ENCODE measurements at places on chromosomes 4 and X.

DNA sequence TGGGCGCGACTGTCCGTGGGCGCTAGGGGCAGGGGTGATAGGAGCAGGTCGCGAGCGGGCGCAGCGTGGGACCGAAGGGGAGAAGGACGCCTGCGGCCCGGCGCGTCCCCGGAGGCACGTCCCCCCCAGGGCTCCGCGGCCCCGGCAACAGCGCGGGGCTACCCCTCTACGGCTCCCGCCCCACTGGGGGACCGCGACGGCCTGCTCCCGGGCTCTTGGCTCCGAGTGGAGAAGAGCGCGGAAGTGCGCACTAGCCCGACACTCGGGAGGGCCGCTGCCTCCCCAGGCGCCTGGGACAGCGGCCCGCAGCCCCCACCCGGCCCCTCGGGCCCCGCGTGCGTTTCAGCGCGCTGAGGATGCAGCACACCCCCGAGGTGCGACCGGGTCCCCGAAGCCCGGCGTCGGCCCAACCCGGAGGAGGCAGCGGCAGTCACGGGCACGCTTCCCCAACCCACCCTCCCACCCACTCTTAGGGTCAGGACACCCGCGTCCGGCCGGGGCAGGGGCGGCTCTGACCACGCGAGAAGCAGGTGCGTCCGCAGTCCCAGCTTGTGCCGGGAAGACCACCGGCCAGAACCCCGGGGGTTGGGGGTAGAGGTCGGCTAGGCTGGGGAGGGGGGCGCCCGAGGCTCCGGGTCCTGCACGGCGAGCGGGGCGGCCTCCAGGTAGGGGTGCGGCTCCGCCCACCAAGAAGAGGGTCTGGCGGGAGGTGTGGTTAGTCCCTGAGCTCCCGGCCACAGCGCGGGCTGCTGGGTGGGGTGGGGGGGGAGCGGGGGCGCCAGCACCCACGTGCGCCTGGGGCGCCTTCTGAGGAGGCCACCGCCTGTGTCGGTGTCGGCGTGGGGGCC, 18.5 kb upstream of the NAT8L start:
- no peak for DNase-seq

DNA sequence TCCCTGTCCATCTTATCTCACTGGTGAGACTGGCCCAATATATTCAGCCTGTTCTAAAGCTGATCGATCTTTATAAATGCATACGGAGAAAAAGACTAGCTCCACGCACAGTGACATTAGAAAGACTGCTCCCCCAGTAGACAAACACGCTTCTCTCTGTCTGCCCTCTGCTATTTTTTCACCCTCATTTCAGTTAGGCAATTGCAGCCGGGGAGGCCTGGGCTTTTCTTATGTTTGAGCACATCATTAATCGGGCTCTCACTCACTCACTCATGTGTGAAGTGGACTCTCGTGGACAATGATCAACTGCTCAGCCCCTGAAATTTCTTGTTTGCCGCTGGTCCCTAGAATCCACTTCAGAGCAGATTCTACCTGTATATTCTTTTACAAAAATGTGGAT, 824.7 kb upstream of the TENM3 start:
- DNase-seq = no peak

DNA sequence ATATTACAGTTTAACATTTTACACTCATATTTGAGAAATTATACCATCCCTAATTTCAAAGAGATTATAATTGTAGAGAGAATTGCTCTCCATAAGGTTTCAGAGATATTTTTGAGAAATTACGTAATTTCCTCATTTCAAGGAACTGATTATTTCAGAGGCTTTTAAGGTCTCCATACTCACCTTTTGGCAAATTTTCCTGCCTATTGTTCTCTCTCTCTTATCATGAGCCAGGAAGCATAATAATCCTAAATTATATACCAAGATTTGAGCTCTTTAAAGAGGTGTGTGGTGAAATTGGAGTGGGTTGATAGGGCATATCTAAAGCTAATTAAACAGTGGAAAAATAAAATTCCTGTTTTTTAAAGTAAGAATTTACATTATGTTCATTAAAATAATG, 248.9 kb upstream of the FTHL17 start:
- no peak for DNase-seq

DNA sequence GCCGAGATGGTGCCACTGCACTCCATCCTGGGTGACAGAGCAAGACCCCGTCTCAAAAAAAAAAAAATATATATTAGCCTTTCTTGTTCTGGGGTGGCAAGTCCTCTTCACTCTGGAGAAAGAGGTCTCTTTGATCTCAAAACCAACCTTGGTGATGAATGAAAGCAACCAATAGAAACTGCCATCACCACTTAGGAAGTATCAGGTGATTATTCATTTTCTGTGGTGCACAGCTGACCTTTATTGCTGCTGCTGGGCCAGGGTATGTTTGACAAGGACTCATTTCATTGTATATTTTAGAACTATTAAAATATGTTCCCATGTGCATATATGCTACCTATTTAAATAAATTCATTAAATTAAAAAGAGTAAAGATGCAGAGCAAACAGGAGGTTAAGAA, 76.0 kb upstream of the KIT start:
- DNase-seq = no peak

- peak; percentile 45 for DNase-seq
Observed at GRCh38 chrX:100829730-100830129, 9.5 kb downstream of the CSTF2 start.

- DNase-seq = no peak
Observed at GRCh38 chrX:79452881-79453280, 85.7 kb upstream of the ITM2A start.

- DNase-seq = no peak
Observed at GRCh38 chrX:28124416-28124815, 143.2 kb upstream of the DCAF8L1 start.

- no peak for DNase-seq
Observed at GRCh38 chr4:56652196-56652595, 28.9 kb downstream of the HOPX start.

DNA sequence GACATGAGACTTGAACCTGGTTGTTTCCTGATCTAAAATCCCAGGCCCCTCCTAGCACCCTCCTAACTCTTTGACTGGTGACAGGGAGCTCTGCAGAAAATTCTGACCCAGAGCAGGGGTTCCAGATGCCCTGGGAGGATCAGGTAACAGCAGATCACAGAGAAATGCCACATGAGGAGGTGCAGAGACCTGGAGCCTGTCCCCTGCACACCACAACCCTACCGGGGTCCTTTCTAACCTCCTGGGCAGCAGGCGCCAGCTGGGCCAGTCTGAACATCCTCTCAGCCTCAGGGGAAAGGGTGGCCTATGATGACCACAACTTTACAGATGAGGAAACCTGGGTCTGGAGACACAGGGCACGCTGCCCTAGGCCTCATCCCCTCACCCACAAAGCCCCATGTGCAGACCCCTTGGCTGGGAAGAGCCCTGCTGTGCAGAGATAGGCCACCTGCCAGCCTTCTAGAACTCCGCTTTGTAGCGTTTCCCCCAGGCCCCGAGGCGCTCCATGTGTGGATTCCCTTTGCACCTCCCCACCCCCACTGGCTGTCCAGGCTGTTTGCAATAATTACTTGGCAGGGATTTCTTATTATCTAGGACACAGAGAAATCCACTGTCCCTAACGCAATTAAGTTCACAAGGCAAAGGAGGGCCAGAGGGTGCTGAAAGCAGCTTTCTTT, 36.5 kb downstream of the WDR1 start:
- no peak for DNase-seq

- no peak for DNase-seq
Observed at GRCh38 chr4:148443512-148444295, 1.5 kb upstream of the NR3C2 start.

- no peak for DNase-seq
Observed at GRCh38 chr4:107512549-107512948, 207.5 kb downstream of the PAPSS1 start.

- DNase-seq = no peak
Observed at GRCh38 chr4:37865450-37865849, 25.4 kb upstream of the TBC1D1 start.

DNA sequence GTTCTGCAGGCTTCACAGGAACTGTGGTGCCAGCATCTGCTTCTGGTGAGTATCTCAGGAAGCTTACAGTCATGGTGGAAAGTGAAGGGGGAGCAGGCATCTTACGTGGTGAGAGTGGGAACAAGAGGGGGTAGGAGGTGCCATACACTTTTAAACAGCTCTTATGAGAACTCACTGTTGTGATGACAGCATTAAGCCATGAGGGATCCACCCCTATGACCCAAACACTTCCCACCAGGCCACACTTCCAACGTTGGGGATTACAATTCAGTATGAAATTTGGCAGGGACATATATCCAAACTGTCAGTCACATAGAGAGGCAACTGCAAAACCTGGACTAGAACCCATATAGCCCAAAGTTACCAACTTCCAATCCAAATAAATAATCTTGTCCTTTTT, 43.1 kb upstream of the ZCCHC12 start:
- no peak for DNase-seq

DNA sequence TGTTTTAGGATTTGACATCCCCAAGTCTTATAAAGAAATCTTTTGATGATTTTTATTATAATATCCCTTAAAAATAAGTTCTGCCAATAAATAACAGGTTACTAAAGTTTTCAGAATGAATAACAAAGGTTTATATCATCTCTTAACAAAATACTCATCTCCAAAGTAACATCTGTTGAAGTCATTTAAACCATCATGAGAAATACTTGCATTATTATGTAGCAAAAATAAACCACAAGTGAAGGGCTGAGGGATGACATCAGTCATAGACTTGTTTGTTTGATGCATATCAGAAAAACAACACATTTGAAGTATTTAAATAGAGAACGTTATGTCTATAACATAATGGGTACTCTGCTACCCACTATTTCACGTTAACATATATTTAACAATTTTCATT, 114.9 kb downstream of the SPOCK3 start:
- no peak for DNase-seq

GRCh38 chrX:14398725-14399124, 130.6 kb upstream of the GLRA2 start:
- no peak for DNase-seq

- no peak for DNase-seq
Observed at GRCh38 chr4:38605753-38606586, 58.0 kb upstream of the KLF3 start.

DNA sequence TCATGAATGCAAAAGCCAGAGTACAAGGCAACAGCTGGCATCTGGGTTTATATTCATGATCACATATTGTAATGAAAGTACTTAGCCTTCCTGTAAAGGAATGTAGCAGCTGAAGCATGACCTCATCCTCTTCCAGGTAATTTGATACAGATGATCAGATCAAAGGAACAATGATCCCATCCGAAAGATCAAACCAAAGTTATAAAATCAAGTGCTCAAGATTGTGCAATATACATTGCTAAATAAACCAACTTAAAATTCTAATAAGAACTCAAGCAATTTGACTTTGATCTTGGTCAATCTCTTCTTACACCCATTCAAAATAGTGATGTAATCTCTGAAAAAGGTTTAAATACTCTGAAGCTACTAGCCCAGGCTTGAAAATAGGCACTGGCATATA, 113.1 kb upstream of the INPP4B start:
- no peak for DNase-seq

- DNase-seq = no peak
Observed at GRCh38 chr4:158802914-158803313, 34.1 kb downstream of the FNIP2 start.

- no peak for DNase-seq
Observed at GRCh38 chr4:1492142-1492457, 85.9 kb upstream of the NKX1-1 start.

DNA sequence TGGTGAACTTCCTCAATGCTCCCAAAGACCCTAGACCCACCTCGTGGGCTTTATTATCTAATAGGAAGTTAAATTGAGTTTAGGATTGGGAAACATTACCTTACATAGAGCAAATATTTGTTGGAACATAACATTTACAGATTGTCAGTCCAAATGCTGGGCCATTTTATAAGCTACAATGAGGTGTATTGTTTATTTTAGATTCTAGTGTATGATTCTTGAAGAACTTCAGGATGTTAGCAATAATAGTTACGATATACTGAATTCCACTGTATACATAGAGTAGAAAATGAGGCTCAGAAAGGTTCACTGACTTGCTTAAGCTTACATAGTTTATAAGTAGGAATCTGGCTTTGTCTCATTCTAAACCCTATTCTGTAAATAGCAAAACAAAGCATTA, 37.4 kb downstream of the PAQR3 start:
- DNase-seq = no peak

- no peak for DNase-seq
Observed at GRCh38 chrX:130002541-130002940, 20.1 kb downstream of the BCORL1 start.

DNA sequence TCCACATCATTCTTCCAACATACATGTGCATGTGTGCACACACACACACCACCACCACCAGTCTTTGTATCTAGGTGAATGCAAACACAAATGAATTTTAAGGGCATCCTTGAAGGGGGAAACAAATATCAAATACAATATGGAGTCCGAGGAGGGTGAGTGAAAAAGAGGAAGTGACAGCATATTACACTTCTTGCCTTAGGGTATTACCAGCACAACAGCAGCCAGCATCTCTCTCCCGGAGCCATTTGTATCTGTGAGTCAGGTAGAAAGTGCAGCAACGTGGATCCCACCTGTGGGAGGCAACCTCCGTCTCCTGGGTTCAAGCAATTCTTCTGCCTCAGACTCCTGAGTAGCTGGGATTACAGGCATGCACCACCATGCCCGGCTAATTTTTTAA, 483.2 kb downstream of the SMARCA1 start:
- DNase-seq = no peak

DNA sequence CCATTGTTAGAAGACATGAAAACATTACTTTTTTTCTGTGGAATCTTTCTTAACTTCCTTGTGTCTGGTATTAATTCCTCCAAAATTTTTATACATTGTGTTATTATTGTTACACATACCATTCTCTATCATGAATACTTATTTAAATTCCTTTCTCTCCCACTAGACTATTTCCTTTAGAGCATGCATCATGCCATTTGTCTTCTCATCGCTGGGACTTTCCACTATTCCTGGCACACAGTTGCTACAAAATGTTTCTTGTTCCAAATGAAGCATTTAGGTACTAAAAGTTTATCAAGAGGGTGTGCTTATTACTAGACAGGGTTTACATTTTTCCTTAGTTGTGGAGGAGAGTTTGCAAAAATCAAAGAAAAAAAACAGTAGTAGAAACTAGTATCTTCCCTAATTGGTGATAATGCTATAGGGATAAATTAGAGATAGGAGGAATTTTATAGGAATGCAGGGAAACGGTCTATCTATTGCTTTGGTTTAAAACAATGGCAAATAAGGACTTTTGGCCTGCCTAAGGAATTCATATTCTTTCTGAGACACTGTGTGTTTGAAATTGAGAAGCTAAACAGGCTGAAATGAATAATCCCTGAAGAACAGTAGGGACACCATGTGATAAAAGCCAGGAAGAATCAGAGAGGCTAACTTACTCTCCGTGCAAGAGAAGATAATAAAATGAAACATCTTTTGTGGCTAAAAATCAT, 187.5 kb upstream of the TBC1D9 start:
- DNase-seq = no peak

- DNase-seq = no peak
Observed at GRCh38 chrX:37686996-37687395, 1.4 kb downstream of the XK start.

All from GM12878 (cell line).